Occipital lobe (tissue), 3 donors: ENCODE measurements at places on chromosomes 12 and 14. TPM values are rescaled to one million over a fixed set of nuclear protein-coding genes. Genes with fewer than 3 reads are reported as not detected.

Gene NANOG
- total RNA-seq, result not detected

- DNase-seq, result no peak
Observed at GRCh38 chr12:112950701-112951100, 12.4 kb downstream of the OAS3 start.

DNA sequence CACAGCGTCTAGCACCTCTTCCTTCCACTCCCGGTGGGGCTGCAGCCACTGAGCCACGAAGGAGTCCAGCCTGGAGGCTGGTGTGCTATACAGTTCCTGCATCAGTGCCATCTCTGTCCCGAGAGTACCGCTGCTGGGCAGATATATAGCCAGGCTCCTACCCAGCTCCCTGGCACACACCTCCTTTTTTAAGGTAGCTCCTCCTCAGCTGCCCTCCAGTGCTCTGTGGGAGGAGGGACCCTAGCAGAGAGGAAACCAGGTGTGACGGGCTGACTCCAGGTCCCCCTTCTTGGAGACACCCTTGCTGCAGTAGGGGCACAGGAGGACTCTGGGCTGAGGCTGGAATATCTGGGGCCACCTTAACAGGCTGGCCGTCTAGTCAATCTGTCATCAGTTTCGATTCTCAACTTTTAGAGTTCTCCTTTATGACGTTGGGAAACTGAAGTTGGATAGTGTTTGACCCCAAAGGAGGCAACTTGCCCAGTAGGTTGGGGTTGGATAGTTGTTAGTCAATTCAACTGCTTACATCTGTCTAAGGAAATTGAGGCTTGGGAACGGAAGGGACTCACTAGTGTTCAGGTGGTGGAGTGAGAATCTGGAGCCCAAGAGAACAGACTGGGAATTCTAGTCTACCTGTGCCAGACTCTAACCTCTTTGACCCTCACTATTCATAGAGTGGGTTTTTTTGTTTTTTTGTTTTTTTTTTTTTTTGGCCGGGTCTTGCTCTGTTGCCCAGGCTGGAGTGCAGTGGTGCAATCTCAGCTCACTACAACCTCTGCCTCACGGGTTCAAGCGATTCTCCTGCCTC is at the start of gene OASL:
OASL (minus strand) TSS at position 386 of the 808 bp plus-strand sequence; CDS start at position 111, 275 bp downstream.
- no peak for DNase-seq

DNA sequence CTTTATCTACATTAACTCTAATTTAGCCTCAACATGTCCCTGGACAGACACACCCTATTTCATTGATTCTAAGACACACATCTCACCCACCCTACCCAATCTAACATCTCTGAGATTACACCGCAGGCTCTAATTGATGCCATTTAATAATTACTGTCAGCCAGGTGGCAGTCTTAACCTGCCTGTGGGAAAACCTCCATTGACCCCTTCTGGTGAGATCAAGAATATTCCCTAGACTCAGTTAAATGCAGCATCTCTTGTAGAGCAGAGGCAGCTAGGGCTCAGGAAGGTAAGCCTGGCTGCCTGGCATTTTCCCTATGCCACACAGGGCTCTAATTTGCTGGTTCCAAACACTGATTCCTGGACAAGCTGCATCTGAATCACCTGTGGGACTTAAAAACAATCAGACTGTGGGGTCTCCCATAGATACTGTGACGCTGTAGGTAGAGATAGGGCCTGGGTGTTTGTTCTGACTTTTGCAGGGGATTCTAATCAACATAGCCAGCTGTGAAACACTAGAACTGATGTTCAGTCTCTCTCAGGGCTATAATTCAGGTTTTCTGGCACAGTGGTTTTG is 14.3 kb downstream of the MCRS1 start:
- DNase-seq, result no peak

- DNase-seq, result no peak
Observed at GRCh38 chr12:25682421-25682820, 129.3 kb upstream of the LMNTD1 start.

- no peak for DNase-seq
Observed at GRCh38 chr14:67446371-67447032, 34.5 kb upstream of the PLEK2 start.

Gene IGF1
- total RNA-seq, result 5.5 TPM

- no peak for DNase-seq
Observed at GRCh38 chr14:74704656-74705055, 8.2 kb downstream of the AREL1 start.
